Cortex of kidney (tissue), 1 donor: ENCODE measurements at places on chromosomes 2 and 18.

DNA sequence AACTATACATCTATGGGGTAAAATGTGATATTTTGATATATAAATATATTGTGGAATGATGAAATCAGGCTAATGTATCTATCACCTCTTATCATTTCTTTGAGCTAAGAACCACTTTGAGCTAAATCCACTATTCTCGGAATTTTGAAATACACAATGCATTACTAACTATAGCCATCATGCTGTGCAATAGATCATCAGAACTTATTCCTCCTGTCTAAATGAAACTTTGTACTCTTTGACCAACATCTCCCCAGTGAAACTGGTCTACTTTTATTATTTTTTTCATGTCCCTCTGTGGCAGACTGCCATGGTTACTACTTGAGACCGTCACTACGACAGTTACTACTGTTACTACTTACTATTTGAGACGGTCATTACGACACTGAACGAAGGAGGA lies 11.4 kb downstream of the PECR start:
- DNase-seq, result no peak

GRCh38 chr18:49854681-49855080 lies 41.3 kb upstream of the ACAA2 start:
- no peak for DNase-seq

DNA sequence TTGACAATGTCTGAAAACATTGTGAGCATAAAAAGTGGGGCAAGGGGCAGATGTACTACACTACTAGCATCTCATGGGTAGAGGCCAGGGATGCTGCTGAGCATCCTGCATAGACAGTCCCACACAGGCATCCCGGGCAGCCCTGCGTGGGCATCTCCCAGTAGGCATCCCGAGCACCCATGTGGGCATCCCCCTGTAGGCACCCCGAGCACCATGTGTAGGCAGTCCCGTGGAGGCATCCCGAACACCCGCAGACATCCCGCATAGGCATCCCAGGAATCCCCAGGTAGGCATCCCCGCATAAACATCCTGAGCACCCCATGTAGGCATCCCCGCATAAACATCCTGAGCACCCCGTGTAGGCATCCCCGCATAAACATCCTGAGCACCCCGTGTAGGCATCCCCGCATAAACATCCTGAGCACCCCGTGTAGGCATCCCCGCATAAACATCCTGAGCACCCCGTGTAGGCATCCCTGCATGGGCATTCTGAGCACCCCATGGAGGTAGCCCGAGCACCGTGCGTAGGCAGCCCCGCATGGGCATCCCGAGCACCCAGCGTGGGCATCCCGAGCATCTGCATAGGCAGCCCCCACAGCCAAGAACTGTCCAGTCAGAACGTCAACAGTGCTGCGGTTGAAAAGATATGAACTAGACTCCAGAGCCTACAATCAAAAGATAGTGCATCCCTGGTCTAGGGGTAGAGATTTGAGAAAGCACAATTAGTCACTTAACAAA lies 273.5 kb downstream of the NBAS start:
- no peak for DNase-seq

- no peak for DNase-seq
Observed at GRCh38 chr2:195021711-195022507, 635.1 kb upstream of the SLC39A10 start.

GRCh38 chr2:1448009-1448408 lies 34.7 kb downstream of the TPO start:
- DNase-seq, result no peak

- no peak for DNase-seq
Observed at GRCh38 chr2:195108182-195108581, 548.8 kb upstream of the SLC39A10 start.

DNA sequence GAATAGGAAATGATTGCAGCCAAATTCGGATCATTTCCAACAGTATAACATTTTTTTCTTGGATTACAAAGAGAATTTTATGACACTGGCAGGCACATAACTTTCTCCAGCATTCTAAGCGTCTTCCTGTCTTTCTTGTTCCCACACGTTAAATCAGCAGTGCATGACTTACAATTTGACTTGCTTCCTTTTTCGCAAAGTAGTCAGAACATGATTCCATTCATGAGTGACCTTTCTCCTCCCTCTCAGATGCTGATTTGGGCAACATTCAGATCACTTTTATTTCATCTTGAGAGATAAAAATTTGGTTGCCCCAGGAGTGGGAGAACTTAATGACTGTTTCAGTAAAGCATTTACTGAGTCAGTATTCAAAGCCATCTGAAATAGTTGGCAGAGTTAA lies 858.7 kb upstream of the ACVR2A start:
- no peak for DNase-seq
